CD4-positive, alpha-beta T cell treated with Interleukin-2 at 100 ng/mL for 4 hours (primary cell): ENCODE measurements at places on chromosomes 7 and 10.

DNA sequence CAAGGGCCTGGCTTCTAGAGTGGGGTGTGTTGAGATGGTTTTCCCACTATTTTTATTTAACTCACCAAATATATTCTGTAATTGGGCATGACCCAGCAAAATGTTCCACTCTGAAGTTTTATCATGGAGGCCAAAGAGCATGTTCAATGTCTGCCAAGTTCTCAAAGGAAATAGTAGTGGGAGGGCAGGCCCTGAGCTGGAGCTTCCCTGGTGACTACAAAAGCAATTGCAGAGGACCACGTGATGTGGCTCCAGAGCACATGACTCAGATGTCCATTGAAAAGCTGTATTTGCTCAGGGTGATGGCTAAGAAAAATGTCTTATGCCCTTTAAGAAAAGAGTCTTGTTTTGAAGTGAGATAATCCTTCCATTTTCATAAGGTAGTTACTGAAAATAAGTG, 1024.8 kb downstream of the LRMDA start:
- DNase-seq = no peak

DNA sequence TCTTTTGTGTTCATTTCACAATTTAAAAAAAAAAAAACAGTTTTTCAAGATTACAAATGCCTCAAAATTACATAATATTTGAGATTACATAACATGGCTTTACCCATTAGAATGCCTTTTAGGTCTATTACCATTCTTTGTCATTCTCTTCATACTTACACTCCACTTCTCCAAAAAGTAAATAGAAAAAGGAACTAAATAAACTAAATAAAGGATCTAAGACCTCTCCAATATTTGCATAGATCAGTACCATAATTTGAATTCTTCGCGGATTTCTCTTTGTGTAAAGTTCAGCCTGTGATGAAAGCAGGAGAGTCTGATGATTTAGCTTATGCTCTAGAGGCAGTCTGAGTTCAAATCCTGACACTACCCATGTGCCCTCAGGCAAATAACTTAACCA, 56.4 kb upstream of the C1GALT1 start:
- no peak for DNase-seq

DNA sequence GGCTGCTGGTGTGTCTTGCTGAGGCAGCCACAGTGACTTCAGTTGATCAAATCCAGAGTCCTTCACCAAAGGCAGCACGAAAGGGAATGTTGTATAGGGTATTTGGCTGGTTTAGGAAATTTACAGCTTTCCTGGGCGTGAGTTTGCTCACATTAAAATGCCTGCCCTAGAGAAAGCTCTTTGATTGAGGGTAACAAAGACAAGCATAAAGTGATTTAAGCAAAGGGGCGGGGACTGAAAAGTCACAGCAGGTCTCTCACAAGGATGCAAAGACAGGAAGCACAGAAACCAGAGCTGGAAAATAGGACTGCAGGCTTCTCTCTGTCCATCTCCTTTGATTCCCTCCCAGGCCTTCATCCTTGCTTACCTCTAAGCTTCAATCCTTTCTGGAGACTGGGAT, 139.2 kb downstream of the ELMO1 start:
- no peak for DNase-seq

DNA sequence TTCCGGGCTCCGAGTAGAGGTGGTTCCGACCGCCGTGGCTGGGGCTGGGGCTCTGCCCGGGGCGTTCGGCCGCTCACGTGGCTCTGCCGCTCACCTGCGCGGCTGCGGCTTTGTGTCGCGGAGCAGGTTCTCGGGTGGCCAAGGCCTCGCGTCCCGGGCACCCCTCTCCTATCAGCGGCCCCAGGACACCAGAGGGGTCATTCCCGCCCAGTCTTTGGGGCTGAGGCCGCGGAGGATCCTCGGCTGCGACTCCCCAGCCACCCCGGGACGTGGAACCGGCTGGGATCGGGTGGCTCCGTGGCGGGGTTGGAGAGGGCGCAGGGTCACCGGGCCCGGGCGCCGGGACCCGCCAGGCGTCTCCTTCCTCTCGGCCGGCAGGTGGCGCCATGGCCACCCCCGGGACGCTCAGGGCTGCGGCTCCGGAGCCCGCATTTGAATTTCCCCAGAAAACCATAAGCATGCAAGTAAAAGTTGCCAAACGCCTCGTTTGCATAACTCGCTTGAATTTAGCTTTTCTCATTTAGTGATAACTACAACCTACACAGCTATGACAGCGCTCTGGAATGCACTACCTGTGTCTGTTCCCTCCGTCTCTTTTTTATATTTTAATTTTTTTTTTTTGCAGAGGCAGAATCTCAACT, 1.2 kb downstream of the COL26A1 start:
- DNase-seq = peak; percentile 57

DNA sequence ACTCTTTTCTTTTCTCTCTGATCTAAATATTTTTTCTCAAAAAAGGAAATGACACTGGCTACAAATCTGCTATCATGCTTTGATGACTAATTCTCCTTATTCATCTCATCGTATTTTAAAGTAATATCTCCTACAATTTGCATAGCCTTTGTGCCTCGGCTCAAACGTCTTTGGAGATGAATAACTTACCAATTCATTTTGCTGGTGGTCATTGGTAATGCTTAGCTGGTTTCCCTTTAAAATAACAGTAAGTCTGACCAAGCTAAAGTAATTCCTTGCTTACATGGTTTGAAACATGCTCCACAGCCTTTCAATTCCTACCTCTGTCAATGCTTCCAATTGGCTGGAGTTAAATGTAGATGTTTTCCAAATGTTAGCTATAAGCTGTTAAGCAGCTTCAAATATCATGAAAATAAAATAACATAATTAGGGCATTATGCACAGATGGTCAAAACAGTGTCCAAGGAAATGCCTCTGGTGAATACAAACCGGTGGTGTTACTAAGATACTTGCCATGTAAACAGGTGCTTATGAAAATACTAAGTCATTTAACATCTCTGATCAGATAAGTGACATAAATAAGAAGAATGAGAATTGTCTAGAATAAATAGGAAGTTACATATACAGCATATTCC, 435.0 kb downstream of the POM121L12 start:
- no peak for DNase-seq

DNA sequence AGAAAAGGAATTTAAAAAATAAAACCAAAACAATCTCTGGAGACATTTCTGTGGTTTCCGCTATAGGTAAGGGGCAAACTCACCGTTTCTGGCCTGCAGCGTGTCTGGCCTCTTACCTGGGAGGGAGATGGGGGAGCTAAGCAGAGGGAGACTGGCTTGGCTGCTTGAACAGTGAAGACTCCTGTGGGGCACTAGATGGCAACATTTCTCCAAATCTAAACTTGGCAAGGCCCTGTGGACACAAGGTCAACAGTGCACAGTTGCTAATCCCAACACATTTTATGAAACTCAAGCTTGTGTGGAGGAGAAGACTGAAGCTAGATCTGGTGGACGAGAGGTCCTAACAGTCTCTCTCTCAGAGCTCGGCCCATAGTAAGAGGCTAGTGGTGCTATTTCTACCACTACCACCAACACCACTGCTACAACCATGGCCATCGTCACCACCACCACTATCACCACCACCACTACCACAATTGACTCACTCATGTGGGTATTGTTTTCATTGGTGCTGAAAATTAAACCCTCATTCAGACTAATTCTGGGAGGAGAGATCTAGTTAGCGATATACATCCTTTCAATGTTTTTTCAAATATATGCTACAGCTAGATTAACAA, 28.4 kb upstream of the CDHR3 start:
- no peak for DNase-seq

- no peak for DNase-seq
Measured at GRCh38 chr10:116873134-116873533, 23.8 kb downstream of the ENO4 start.

DNA sequence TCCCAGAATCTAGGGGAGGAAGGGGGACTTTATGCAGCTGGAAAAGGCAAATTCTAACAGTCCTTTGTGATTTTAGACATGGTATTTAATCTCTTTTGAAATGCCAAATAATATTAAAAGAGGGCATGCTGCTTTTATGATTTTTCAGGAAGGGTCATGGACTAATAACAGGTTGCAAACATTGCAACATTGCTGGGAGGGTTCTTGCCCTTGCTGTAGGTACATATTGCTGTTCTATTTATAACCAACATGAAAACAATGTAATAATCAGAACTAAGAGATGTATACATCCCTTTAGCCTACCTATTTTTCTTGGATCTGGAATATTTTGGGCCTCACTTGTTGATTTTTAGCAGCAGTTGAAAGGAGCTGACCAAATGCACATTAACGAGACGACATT, 411.6 kb downstream of the KCNMA1 start:
- no peak for DNase-seq

DNA sequence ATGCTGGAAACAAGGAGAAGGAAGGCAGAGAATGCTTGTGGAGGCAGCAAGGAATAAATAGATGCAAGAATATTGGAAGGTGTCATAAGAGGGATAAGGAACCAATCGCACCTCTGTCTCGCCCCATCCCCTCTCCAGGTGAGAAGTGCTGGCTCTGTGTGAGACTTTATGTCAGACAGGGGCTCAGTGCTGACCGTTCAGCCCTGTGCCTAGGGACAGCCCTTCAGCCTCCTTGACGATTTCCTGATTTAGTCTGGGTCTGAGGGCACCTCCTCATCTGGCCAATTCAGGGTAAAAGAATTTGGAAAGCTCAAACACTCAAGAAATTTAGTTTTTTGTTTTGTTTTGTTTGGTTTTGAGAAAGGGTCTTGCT, 54.9 kb downstream of the FAM241B start:
- DNase-seq = no peak

GRCh38 chr10:8051109-8051821, 3.2 kb upstream of the GATA3 start:
- no peak for DNase-seq

GRCh38 chr7:129118976-129119375, 25.5 kb upstream of the TSPAN33 start:
- no peak for DNase-seq

DNA sequence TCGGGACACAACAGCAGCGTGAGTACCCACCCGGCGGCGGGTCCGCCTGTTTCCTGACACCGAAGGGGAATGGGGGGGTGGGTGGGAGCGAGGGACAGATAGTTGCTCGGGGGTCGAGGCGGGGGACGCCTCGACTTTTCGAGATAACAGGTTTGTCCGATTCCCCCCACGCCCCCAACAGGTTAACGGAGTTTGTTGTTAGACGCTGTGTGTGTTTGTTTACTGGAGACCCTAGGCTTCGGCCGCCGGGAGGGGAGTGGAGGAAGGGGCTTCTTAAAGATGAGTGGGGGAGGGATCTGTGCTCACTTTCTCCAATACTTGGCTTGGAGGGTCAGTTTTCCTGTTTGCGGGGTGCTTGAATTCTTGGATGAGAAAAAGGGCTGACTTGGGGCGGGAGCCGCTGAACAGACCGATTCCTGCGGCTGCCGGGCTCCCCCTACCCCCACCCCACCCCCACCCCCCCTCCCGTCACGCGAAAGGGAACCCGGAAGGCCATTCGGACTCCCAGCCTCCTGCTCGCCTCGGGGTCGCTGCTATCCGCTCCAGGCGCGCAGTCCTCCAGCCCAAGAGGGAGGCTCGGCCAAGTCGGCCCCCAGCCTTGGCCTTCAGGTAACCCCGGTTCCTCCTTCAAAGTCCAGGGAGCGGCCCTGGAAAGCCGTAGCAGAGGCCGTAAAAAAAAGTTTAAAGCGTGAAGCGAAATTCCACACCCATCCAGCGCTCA, 1.0 kb downstream of the SORCS3 start:
- no peak for DNase-seq

DNA sequence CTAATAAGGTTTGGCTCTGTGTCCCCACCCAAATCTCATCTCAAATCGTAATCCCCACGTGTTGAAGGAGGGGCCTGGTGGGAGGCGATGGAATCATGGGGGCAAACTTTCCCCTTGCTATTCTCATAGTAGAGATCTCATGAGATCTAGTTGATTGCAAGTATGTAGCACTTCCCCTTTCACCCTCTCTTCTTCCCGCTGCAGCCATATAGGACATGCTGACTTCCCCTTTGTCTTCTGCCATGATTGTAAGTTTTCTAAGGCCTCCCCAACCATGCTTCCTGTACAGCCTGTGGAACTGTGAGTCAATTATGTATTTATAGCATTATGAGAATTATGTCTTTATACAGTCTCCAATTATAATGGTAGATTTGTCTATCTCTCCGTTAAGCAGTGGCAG, 594.5 kb downstream of the ACTR3B start:
- no peak for DNase-seq

DNA sequence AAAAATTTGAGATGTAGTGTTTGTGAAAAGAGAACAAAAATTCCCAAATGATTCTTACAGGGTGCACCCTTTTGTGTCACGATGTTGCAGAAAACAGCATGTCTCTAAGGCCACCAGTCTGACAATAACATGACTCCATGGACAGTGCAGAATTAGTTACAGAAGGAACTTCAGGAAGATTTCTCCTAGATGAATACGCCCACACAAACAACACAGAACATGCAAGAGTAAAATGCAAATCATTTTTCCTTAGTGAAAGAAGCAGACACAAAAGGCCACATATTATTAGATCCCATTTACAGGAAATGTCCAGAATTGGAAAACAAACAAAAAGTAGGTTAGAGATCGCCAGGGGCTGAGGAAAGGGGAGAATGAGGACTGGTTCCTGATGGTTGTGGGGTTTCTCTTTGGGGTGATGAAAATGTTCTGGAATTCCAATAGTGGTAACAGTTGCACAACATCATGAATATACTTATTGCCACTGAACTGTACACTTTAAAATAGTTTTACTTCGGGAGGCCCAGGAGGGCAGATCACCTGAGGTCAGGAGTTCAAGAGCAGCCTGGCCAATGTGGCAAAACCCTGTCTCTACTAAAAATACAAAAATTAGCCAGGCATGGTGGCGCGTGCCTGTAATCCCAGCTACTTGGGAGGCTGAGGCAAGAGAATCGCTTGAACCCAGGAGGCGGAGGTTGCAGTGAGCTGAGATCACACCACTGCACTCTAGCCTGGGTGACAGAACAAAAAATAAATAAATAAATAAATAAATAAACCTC, 10.2 kb downstream of the ZC3HAV1 start:
- no peak for DNase-seq

DNA sequence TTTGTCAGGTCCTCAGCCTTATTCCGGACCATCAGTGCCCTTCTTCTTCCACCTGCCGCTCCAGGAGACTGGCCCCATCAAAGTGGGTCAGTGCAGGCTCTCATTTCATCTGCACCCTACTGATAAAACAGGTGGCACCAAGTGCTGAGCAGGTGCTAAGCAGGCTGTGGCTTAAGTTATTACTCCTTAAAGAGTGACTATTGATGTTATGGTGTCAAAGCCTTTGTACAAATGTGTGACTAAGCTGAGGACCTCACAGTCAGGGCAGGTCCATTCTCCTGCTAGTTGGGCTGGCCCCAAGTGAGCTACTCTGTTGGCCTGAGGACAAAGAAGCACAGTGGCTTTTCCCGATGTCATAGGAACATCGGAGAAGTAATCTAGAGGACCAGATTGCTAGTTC, 11.2 kb upstream of the CALD1 start:
- DNase-seq = no peak

DNA sequence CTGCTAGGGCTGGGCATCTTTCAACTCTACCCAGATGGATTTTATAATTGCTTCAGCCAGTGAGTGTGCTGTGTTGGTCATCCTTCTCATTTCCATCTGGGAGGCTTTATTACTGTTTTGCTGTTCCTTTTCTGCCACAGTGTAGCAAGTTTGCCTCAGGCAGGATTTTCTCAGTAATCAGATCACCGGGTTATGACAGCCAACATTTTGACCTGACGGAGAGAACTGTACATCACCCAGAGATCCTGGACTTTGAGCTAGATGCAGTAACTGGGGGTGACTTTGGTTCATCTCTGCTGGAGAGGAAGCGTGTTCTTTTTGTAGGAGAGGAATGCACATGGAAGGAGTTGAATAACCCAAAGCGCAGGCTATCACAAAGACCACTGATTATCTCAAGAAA, 111.8 kb upstream of the AGR3 start:
- DNase-seq = no peak
